ENCODE measurements at places on chromosomes 1 and 21. TPM values are rescaled to one million over a fixed set of nuclear protein-coding genes. Genes with fewer than 3 reads are reported as not detected.

The PPIE gene
- 32.9 TPM for total RNA-seq

The MR1 gene
- 14.9 TPM for total RNA-seq

The DCLRE1B gene
- total RNA-seq, result 0.66 TPM

The THEM5 gene
- total RNA-seq, result not detected

The S100A3 gene
- total RNA-seq, result 1.8 TPM

The HSD3B2 gene
- not detected for total RNA-seq

The AMY2A gene
- total RNA-seq, result not detected

Data from fibroblast of lung (primary cell).